ENCODE measurements at places on chromosomes 2 and 18.
A peak's percentile ranks its signal among the peaks of the same experiment; 100 is the strongest.

DNA sequence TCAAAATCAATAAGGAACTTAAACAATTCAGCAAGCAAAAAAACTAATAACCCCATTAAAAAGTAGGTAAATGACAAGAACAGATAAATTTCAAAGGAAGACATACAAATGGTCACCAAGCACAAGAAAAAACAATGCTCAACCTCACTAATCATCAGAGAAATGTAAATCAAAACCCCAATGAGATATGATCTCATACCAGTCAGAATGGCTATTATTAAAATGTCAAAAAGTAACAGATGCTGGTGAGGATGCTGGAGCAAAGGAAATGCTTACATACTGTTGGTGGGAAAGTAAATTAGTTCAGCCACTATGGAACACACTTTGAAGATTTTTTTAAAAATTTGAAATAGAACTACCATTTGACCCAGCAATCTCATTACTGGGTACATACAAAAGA is 538.0 kb downstream of the TMX3 start:
- no peak for DNase-seq

DNA sequence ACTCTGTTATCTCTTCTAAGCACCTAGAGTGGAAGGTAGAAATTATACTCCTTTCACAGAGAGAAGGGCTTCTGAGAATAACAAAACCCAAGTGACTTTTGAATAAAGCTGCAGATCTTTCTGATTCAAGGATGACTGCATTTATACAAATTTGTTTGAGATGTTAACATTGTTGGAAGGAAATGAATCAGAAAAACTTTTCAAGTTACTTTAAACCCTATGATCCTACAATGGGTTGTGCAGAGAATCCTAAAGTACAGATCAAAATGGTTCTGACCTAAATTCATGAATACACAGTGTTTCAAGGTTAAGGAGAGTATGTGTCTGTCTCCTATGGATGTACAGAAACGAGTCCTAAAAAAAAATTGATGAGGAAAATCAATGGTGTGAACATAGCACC is 1.8 kb downstream of the RFTN2 start:
- no peak for DNase-seq

DNA sequence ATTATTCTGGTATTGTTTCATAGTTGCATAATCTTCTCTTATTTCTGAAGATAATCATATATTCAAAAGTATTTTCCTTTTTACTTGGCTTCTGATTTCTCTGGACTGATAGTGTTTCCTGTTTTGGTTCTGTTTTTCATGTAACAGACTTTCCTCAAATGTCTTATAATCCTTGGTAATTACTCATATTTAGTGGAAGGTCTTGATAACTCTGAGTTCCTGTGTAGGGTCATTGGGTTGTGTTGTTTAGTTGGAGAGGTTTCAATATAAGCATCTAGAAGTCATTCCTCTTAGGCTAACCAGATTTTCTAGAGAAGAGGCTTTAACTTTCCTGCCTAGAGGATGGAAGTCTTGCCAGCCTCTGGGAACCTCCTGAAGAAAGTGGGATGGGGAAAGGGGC is 23.8 kb downstream of the MFSD6 start:
- no peak for DNase-seq

DNA sequence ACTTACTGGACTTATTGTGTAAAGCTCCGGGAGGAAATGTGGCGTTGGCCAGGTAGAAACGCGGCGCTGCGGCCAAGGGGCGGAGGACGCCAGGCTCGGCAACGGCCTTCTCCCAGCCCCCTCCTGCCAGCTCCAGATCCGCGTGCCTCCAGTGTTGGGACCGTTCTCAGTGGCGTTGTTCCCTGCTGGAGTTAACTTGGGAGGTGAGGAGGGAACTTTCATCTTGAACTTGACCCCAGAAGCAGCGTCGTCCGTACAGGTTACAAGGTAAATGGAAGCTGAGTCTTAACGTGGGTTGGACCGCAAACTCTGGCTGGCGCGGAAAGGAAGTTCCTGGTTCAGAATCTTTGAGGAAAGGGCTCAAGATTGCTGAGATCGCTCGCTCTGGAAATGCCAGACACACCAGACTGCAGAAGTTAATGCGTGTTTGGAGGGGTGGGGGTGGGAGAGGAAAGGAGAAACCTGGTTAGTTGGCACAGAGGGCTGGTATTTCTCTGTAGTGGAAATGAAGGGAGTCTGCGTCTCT is 1.3 kb downstream of the TANC1 start:
- peak; percentile 85 for DNase-seq

DNA sequence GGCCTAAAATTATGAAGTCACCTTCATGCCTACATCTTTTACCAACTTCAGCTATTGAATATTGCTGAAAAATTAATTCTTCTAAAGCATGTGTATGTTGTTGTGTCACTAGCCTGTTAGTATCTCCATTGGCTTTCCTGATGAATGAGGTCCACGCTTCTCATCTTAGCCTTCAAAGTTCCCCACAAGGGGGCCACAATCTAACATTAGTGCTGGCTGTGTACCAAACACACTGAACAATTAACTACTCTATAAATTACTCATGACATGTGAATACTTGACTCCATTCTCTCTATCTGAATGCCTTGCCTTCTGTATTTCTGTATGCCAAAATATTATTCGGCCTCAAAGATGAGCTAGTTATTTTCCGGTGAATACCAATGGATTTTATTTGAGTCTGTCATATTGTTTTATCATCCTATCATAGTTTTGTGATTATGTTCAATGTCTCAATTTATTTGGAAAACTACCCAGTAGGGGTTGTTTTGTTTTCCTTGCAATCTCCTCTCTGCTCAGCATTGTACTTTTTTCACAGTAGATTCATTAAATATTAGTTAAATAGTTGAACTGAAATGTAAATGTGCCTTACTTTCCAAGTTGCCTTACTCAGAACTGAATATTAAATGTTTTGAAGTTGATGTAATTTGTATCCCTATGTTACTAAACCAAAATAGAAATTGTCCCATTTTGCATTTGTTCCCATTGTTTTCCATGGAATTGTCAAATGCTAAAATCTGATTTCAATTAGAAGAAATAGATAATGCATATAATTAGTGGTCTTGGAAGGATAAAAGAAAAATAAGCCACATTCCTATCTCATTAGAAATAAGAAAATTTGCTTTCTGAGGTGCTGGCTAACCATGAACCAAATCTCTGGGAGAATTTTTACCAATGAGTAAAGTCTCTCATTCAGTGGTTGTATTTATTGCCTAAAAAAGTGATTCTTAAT is 208.4 kb upstream of the COL3A1 start:
- peak; percentile 3 for DNase-seq

DNA sequence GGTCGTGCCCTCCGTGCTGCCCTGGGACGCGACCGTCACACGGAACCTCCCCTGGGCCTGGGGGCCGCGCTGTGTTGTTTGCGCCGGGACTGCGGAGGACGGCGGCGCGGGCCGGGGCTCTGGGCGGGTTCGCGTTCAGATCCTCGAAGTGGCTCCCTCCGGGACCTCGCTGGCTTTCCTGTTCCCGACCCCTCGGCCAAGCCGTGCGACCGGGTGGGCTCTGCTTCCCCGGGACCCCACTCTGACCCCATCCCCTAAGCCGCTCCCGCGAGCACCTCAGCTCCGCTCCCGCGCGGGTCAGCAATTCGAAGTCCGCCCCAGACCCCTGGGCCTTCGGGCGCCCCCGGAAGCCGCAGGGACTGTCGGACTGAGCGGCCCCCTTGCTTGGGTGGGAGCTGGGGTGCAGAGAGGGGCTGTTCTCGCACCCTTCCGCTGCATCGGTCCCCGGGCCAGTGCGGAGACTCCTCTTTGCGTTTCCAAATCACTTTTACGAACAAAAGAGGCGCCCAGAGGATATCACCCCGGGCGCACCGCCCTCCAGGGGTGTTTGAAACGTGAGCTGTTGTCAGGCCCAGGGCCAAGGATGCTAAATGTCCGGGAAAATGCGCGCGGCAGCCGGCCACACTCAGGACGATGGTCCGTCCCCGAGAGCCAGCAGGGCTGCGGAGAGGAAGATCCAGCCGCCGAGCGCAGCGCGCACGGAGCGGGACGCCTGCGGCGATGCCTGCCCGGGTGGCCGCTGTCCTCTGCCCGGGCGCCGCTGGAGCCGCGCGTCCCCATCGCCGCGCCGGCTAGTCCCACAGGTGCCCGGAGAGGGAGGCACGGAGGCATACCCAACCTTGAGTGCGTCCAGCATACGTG is 73.5 kb downstream of the ZCCHC2 start:
- peak; percentile 78 for DNase-seq

DNA sequence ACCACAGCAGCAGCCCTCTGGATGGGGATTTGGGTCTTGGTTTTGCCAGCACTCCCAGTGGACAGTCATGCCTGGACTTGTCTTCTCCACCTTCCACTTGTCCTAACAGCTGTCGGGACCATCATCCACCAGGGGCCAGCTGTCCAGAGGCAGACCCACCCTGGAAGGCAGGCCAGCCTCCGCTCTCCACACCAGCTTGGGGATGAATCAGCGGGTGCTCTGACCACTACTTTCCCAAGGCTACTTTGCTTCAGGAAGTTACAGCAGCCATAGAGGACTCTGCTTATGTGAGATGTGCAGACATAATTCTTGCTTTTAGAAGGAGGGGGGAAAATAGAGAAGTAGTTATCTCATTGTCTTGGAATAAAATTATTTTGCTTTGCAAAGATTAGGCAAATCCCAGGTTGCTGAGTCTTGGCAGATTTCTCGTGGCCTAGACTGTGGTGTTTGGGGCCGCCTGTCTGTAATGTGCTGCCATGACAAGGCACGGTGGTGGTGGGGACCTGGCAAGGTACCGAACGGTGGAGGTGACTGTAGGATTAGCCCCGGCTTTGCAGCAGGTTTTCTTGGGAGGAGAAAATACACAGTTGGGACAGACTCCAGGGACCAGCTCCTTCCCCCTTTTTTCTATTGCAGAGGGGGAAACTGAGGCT is 148.7 kb downstream of the AGAP1 start:
- DNase-seq = no peak

- DNase-seq = no peak
Observed at GRCh38 chr2:100832885-100833284, 12.9 kb downstream of the NPAS2 start.

DNA sequence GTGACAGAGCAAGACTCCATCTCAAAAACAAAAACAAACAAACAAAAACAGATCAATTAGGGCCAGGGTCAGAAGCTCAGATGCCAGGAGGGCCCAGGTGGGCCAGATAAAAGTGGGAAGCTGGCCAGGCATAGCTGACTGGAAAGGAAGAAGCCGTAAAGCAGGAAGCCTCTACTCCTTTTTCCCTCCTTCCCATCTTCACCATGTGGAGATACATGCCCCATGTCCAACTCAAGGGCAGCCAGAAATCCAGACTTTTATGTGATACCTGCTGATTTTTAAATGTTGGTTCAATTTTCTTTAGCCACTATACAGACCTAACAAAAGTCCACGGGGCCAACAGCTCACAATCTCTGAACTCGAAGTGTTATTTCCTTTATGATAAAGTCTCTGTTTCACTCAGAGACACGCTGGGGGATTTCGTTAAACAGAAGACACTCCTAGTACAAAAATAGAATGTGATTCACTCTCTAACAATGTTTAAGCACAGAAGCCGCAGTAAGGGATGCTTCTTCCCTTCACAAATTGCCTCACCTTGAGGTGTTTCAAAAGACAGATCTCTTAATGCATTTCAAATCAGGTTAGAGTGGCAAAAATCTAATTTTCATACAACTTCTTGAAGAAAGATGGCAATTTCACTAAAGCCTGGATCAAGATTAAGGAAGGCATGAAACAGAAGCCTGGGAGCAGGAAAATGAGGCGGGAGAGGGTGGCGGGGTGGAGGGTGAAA is 14.0 kb downstream of the TMEM247 start:
- no peak for DNase-seq

Measured in right kidney (tissue), 9 donors.